Stimulated activated naive CD4-positive, alpha-beta T cell treated with Interleukin-2 at 50 U/mL for 16 hours (primary cell): ENCODE measurements at places on chromosomes 12 and 14.

GRCh38 chr12:34336619-34337465 is 314.5 kb downstream of the ALG10 start:
- DNase-seq: no peak

DNA sequence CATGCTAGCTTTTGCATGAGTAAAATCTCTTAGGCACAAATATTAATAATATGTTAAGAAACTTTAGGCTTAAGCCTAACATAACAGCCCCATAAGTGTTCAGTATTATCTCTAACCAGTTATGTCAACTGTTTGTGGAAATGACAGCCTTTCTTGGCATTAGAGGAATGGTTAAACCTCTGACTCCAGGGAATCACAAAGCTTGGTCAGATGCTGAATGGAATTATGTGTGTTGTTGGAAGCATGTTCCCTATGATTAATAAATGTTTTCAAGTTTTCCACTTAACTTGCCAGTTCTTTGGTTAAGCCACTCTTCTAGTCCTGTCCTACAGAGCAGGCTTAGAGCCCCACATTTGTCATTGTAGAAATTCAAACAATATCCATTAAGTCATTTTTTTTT is 17.0 kb downstream of the PSEN1 start:
- no peak for DNase-seq

GRCh38 chr12:94753036-94753679 is 102.8 kb upstream of the TMCC3 start:
- no peak for DNase-seq

GRCh38 chr14:105252552-105253328 is 4.4 kb downstream of the BTBD6 start:
- no peak for DNase-seq

- DNase-seq: no peak
Measured at GRCh38 chr12:126903027-126903876, 1363.7 kb upstream of the TMEM132C start.

DNA sequence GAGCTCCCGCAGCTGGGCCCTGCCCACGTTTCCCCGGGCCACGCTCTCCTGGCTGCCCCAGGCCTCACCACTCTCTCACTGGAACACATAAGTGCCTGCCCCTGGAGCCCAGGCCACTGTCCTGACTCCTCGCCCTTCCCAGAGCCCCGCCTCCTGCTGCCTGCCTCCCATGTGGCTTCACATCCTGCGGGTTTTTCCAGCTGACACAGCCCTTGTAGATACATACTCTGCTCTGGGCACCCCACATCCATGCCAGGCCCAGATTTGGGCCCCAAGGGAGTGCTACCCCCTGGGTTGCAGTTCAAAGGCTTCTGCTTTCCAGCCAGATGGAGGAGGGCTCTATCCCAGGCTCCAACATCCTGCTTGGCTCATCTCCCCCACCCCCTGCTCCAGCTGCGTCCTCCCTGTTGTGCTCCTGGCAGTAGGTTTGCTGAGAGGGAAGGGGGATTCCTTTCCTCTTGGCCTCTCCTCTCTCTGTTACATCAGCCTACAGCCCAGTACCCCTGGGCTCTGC is 60.1 kb downstream of the TSPAN9 start:
- DNase-seq: no peak

- DNase-seq: no peak
Measured at GRCh38 chr12:42468921-42469320, 120.6 kb downstream of the PRICKLE1 start.

DNA sequence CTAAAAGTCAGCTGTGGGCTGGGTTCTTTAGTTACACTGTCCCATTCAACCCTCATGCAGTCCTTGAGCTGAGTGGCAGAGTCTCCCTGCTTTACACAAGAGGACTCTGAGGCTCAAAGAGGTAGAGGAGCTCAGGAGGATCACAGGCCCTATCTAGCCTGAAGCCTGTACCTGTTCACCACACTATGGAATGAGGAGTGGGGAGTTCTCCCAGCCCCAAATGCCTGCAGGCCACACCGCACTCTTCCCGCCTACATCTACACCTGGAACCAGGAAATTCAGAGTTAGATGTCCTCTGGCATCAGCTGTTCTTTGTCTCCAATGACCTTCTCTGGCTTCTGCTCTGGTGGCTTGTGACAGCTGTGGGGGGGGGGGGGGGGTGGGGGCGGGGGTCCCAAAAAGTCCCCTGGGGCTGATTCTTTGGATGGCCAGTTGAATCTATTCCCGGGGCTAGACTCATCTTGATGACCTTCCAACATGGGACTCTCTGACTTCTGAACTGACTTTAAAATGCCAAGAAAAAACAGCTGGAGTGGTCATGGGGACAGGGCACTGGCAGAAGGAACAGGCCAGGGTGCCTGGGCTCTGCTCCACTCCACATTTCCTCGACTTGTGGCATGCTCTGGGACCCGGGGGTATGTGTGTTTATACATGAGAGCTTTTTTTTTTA is 30.6 kb downstream of the RIN3 start:
- DNase-seq: no peak

GRCh38 chr12:72261885-72262284 is 10.3 kb upstream of the TRHDE start:
- DNase-seq: no peak

DNA sequence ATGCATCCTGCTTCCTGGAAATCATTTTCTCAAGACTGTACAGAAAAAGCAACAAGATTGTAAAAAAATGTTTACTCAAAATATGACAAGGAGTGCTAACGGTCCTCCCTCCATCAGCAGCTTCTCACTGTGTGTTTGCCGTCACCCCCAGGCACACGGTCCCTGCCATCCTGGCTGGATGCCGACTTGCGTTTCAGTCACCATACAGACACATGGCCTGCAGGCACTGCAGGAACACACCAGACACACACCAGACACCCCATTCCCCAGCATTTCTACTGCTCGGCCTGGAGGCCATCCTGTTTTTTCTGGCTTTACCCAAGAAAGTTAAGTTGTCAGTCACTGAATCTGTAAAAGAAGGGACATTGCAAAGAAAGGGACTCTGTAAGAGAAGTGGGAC is 10.8 kb downstream of the KCNK10 start:
- DNase-seq: no peak
